ENCODE measurements at places on chromosomes 3 and 15.
A peak's percentile ranks its signal among the peaks of the same experiment; 100 is the strongest.

- DNase-seq, result no peak
Observed at GRCh38 chr3:160831401-160831800, 75.4 kb downstream of the PPM1L start.

DNA sequence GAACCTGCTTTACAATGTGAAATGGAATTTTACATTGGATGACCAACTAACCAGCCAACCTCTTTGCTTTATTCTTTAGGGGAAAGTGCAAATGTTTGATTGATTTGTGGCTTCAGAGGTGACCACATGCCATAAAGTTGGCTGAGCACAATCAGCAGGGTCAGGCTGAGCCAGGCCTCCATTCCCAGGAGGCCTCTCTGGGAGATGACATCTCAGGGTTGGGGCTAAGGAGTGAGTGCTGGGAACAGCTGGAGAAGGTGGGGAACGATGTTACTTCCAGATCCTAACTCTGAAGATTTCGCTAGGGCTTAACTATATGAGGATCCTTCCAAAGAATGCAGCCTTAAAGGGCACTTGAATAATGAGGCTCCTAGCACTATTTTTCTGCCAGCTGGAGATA lies 131.7 kb downstream of the ATP10A start:
- no peak for DNase-seq

DNA sequence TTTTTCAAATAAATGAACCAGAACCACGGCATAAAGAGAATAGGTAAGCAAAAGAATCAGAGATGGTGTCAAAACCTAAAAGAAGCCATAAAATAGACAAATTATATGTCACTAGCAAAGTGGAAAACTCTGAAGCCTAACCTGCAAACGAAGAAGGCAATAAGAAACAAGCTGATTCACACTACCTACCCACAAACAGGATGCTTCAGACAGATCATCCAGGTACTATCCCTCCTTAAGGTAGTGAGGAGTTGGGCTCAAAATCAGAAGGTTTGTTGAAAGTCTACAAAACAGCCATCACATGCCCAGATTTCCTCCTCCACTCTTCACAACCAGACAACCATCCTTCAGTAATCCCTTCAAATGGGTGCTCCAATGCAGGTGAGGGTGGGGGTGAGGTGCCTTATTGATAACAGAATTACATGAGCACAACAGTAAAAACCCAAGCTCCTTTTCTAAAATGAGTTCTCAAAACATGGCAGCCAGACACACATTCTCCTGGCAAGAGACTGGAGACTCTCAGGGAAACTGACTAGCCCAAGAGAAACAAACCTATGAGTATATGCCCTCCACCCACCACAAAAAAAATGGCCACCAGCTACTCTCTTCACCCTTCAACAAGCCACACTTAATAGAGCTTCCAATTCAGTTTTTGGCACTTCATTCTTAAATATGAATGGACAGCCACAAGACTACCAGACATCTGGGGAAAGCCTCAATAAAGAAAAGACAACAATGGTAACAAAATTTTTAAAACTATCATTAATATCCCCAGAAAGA lies 6.4 kb downstream of the KPNA1 start:
- no peak for DNase-seq

DNA sequence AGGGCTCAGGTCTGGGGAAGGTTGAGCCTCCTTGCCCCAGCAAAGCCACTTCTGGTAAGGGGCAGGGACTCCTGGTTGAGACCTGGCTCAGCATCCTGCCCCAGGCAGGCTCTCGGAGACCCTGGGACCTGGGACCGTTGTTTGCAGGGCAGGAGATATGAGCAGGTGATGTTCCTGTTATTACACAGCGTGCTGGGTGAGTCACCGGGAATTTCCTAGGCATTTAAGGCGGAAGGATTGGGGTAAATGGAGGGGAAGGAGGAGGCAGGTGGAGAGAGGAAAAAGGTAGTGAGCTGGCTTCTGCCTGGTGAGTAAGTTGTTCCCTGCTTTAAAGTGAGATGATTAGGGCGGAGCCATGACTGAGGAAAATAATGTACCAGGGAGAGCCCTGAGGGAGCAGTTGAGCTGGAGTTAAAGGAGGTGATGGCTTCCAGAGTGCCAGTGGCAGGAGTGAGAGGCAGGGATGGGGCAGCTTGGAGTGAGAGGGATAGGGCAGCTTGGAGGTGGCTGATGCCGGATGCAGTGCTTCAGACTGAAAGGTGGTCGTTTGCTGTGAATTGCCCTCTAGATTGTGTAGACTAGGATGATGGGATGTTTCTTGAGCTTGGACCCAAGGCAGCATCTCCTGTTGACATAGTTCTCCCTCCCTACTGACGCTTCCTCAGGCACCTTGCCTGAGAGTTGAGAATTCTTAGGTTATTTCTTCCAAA lies 79.4 kb downstream of the AAGAB start:
- DNase-seq, result peak; percentile 65

GRCh38 chr15:47640079-47640478 lies 77.2 kb upstream of the SEMA6D start:
- no peak for DNase-seq

GRCh38 chr3:23329471-23330105 lies 126.5 kb downstream of the UBE2E2 start:
- no peak for DNase-seq

DNA sequence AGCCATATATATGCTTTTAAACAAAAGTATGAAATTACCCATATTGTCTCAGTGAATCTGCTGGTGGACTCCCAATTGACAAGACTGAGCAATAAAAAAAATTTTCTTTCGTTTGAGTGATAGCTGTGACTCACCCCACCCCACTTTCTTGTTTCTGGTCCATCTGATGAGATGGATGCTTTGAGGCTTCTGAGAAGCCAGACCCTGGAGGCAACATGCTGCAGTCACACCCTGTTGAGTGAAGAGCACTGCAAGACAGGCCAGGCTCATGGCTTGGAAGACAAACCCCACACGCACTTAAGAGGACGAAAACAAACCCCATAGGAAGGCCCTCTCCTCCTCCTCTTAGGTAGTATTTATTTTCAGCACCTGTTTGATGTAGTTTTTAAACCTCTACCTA lies 276.0 kb upstream of the TTC14 start:
- DNase-seq, result no peak

- no peak for DNase-seq
Observed at GRCh38 chr15:48695827-48696573, 50.5 kb upstream of the FBN1 start.
